CD8-positive, alpha-beta T cell (primary cell): ENCODE measurements at places on chromosomes 1 and 21. TPM values are rescaled to one million over a fixed set of nuclear protein-coding genes. Genes with fewer than 3 reads are reported as not detected.

The CSF3R gene
- 0.31 TPM for total RNA-seq

The HSF2BP gene
- 1.3 TPM for total RNA-seq

The LCE1F gene
- total RNA-seq, result not detected

The ATP6V1G3 gene
- not detected for total RNA-seq

The CNKSR1 gene
- total RNA-seq, result 2.0 TPM

The RHBDL2 gene
- not detected for total RNA-seq

The SELENBP1 gene
- total RNA-seq, result not detected

The FAM177B gene
- total RNA-seq, result not detected

The BARHL2 gene
- total RNA-seq, result not detected
